ENCODE measurements at places on chromosomes 6 and 20.

GRCh38 chr20:18754030-18754652 is 59.4 kb upstream of the SCP2D1 start:
- DNase-seq: no peak

DNA sequence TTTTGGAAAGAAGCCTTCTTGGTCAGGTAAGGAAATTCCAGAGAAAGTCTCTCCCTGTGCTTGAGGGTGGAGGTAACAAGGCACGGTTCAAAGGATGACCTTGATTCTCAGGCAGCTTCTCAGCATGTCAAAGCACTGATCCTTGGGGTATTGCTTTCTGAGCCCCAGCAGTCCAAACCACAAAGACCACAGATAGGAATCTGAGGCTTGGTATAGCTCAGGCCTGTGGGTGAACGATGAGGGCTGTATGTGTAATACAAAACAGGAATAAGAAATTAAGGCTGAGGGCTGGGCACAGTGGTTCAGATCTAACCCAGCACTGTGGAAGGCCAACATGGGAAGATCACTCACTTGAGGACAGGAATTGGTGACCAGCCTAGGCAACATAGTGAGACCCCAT is 70.2 kb upstream of the SLC22A1 start:
- no peak for DNase-seq

DNA sequence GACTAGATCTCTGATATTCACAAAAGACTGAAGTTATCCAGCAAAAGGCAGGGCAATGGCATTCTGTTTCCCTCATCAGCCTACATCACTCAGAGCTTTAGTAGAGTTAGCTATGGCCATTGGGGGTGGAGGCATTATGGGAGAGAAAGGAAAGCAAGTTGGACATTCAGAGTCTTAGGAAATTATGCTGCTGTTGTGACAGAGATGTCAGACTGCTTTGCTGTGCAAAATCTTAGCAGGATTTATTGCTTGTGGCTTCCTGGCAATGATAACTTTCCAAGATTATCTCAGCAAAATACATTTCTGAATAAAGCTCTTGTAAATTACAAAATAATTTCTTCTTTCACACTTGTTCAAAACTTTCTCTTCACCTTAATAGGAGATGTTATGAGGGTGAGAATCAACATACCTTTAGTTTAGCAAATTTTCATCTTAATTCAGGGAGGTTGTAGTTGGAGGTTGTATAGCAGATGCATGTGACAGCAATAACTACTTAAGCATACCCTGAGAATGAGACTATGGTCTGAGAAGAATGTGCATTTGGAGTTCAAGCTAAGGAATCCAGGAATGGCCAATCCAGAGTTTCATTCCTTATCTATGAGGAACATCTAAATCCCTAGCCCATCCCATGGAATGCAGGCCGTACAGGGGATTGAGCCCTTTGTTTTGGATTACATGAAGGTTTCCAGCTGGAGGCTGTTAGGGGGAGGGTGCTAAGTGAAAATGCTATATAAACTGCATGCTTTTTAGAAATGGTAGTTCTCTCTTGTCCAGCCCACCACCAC is 179.8 kb downstream of the HAO1 start:
- no peak for DNase-seq

GRCh38 chr20:34131491-34131890 is 19.4 kb upstream of the EIF2S2 start:
- DNase-seq: no peak

DNA sequence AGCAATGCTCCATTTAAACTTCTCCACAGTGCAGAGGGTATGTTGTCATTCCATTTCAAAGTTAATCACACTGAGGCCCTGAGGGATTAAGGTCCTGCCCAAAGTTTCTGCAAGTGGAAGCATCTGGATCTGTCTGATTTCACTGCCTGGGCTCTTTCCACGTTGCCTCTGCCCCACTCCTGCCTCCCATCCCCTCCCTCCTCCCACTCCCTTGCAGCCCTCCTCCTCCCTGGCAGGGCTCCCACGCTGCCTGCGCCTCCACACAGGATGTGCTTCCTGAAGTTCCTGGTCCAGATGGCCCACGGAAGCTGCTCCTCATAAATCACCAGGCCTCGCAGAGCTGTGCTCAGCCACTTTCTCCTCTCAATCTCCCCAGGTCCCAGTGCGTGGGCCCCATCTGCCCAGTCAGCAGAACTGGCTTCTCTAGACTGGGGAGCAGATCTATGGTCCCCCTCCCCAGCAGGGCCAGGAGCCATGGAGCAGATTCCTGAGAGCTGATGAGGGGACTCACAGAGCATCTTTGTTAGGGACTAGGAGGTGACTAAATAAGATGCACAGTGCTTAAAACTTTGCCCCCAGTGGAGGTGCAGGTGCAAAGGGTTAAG is 65.4 kb upstream of the MAFB start:
- no peak for DNase-seq

DNA sequence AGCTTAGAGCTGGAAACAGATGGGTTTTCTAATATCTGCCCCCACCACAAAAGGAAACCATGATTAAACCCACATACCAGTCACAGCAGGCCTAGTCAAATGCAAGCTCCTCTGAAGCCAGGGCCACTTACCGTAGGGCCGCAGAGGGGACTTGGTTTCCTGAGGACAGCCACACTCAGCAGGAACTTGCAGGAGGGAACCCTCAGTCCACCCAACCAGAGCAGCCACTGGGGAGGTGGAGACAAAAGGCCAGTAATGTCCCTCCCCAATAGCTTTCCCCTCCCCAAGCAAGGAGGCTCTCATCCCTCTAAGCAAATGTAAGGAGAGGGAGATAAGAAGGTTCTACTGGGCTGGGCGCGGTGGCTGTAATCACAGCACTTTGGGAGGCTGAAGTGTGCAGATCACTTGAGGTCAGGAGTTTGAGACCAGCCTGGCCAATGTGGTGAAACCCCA is 384.4 kb upstream of the JARID2 start:
- no peak for DNase-seq

DNA sequence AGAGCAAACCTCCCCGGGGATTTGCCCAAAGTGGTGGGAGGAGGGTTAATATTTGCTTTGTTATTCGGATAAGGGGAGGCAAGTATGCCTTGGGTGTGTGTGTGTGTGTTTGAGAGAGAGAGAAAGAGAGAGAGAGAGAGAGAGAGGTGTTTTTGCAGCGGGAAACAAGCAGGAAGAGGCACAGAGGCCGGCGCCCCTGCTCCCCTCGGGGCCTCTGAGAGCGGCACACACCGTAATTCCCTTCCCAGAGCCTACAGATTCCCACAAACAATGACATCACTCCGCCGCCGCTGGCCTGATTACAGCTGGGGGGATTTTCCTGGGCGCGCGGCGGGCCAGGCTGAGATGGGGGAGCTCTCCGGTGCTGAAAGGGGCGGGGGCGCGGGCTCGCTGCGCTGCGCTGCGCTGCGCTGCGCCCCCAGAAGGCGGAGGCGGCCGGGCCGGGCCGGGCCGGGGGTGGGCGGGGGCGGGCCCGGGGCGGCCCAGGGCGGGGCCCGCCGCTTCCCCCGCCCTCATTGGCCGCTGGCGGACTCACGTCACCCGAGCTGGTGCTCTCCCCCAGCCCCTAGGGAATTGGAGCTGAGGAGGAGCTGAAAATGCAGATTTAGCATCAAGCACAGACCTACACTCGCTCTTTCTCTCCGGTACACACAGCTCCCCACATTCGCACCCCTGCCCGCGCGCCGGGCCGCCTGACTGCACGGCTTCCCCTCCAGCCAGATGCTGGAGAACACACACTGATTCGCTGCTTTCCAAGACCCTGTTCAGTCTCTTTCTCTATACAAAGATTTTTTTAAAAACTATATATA is at the start of gene PCSK2:
TSS of gene PCSK2 (plus strand) at position 631 of the 809 bp plus-strand sequence. CDS start 266 bp downstream, outside the sequence.
- no peak for DNase-seq

GRCh38 chr20:7637184-7637583 is 303.1 kb downstream of the HAO1 start:
- DNase-seq: no peak

- no peak for DNase-seq
Measured at GRCh38 chr6:91672201-91672600, 1085.3 kb upstream of the MAP3K7 start.

DNA sequence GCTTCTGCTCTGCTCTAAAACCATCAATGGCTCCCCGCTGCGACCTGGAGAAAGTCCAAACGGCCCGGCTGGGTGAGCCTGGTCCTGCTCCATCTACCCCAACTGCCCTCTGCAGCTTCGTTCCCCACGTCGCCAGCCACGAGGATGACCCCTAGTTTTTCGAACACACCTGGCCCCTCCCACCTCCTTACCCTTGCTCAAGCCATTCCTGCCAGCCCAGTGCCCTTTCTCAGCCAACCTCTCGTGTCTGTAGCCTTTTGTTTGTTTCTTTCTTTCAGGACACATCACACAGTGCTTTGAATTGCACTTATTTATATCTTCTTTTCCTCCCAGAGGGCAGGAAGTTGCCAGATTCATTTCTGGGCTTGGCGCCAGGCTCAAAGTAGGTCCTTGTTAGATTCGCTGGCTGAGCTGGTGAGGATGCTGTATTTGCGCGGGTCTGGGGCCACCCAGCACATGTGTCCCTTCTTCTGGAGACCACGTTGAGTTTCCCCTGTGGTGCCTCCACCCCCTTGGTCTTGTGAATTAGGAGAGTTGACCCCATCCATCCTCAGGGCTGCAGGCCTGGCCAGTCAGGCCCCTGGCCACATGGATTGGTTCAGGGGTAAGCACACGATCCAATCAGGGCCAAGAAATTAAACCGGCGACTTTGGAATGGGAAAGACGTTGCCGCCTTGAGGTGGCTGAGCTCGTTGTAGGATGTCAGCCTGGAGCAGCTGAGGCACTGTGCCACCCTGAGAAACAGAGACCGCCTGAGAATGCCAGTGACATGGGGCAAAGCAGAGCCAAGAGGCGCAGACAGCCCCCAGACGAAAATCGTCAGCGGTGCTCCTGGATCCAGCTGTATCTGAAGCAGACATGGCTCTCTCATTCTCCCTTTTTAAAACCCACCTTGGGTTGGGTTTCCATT is 156.0 kb downstream of the CEBPB start:
- no peak for DNase-seq

- DNase-seq: no peak
Measured at GRCh38 chr6:13761361-13762036, 49.9 kb upstream of the RANBP9 start.

DNA sequence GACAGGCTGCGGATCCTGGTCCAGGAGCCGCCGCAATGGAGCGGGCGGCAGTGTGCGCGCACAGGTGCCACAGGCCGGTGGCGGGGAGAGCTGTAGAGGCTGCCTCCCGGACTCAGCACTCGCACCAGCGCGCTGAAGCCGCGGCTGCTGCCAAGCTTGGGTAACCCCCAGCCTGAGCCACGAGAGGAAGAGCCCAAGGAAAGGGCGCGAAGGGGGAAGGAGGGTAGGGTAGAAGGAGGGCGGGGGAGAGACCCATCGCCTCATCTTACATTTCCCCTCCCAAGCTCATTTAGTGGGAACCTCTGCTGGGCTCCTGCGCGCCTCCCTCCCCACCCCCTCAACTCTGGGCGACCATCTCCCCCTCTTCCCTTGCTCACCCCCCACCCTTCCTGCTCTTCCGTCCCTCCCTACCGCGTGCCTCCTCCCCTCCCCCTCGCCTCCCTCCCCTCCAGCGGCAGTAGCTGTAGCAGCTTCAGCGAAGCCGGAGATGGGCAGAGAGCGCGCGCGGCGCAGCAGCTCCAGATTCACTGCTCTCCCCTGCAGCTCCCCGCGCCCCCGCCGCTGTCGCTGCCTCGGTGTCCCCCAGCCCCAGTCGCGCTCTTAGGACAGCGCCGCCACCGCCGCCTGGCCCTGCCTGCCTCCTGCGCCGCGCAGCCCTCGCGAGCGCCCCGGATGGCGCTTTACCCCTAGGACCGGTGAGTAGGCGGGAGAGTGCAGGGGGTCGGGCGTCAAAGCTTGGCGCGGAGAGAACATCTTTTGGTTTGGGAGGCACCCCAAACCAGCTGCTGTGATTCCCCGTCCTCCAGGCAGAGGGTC is at the start of gene FUT9:
TSS of gene FUT9 (plus strand) at position 457 of the 816 bp plus-strand sequence. CDS start 187,182 bp downstream, outside the sequence.
- no peak for DNase-seq

DNA sequence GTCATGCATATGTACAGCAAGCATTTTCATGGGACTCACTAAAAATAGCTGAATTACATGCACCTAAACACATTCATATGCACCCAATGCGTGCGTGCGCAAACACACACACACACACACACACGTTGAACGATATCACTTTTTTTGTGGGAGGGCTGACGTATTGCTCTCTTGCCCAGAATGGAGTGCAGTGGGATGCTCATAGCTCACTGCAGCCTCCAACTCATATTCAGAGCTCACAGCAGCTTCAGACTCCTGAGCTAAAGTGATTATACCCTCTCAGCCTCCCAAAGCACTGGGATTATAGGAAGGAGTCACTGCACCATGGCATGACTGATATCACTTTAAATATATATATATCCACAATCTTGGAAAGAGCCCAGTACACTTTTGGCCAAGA is 620.4 kb upstream of the MANEA start:
- DNase-seq: no peak

GRCh38 chr6:151301547-151301946 is 61.8 kb downstream of the AKAP12 start:
- DNase-seq: no peak

- DNase-seq: no peak
Measured at GRCh38 chr6:151675746-151676459, 131.6 kb upstream of the ESR1 start.

- DNase-seq: no peak
Measured at GRCh38 chr20:35515949-35516645, 13.4 kb downstream of the C20orf173 start.

- DNase-seq: no peak
Measured at GRCh38 chr6:36718560-36718959, 20.9 kb downstream of the RAB44 start.

DNA sequence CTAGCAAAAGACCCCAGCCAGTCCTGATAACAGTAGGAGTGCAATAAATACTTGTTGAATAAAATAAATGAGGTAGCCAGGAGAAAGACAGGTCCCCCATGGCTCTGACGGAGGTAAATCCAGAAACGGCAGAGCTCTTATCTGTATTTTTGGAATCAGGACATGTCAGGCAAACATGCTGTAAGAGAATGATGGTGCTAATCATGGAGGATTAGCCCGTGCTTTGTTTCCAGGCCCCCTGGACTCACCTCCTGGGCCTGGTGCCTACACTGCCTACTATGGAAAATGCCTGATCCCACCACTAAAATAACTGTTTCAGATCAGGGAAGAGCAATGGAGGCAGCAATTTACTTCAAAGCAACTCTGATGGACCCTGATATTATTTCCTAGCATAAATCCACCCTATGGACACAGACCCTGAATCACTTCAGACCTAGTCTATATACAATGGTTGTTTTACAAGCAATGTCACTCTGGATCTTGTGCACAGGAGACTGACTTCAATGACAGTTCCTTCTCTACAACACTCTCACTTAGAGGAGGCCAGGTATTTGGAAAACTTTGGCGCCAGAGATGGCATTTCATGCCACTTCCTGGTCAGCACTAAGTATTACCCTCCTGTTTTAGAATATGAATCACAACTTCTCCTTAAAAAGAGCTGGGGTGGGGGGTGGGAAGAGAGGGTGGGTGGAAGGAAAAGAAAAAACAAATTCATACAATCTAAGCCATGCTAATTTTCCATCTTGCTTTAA is 6.4 kb downstream of the MRPL14 start:
- no peak for DNase-seq

GRCh38 chr6:37559501-37559900 is 59.8 kb upstream of the CCDC167 start:
- no peak for DNase-seq

- DNase-seq: no peak
Measured at GRCh38 chr6:82924799-82925535, 140.7 kb downstream of the UBE3D start.
